ENCODE measurements at places on chromosomes 6 and 20.

DNA sequence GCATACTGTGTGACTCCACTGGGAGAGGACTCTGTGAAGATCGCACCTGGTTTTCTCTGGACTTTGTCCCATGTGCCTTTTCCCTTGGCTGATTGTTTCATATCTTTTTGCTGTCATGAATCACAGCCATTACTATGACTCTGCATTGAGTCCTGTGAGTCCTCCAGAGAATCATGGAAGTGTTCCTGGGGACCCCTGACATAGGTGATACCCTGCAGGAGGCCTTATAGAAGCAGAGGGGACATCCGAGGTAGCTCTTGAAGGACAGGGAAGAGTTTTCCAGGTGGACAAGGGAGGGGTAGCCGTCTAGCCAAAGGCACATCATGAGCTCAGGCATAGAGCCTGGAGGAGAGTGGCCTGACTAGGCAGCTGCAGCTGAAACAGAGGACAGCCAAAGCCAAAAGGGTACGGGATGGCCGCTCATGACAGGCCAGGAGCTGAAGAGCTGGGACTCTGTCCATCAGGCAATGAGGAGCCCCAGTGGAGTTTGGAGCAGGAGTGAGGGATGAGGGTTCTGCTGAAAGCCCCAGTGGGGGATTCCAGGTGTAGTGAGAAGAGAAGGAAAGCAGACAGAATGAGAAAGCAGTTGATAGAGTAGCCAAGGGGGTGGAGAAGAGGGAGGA, 86.6 kb upstream of the TOX2 start:
- DNase-seq, result no peak

DNA sequence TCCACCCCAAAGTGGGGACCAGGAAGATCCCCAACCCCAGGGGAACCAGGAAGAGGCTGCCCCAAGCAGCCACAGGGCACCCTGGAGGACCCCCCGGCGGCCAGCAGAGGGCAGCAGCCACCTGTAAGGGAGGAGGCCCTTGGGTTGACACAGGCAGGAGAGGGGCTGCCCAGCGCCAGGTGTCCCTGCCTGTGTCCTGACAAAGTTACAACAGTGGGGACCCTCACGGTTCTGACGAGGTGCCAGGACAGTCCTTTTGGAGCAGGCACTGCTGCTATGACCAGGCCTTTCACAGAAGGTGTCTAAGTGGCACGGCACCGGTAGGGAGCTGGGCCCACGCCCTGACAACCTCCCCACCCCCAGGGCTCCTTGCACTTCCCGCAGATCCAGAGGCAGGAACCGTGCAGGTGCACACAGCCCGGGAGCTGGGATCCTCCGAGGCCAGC, 176.7 kb downstream of the BMP7 start:
- no peak for DNase-seq

- no peak for DNase-seq
Observed at GRCh38 chr6:86888301-86888700, 49.0 kb upstream of the HTR1E start.

DNA sequence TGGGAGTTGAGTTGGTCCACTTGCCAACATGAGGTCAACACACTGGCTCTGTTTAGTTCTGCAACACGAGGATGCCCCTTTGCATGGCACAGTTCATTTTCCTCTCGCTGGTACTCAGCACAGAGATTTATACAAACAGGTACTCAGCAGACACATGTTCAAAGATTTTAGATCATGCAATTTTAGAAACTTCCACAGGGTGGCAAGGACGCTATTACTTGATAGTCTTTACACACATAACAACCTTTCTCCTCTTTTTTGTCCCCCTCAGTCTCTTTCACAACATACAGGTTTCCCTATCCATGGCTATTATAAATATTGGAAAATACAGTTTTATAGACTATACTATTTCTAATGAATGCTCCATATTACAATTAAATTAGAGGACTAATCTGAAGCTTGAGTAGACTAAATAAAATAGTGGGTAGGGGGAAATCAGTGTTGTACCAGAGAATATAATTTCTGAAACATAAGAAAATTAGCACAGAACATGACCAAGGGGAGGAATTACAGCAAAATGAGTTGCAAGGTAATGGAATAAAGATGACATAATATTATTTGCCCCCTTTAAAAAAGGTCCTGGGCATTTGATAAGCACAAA, 331.8 kb upstream of the BTBD3 start:
- DNase-seq, result no peak

- no peak for DNase-seq
Observed at GRCh38 chr6:136566007-136566487, 15.8 kb upstream of the MAP7 start.

DNA sequence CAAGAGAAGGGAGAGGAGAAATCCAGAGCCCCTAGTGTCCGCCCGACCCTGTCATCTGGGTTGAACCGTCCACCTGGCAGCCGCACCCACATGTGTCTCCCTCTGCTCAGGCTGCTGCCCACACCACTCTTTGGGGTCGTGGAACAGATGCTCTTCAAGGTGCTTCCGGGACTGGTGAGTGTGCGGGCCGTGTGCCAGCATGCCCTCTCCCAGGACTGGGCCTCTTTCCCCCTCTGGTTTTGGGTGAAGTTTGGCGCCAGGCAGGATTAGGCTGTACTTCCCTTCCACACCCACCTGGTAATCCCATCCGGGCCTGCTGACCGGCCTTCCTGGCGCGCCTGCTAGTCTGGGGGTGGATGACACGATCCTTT, 7.9 kb downstream of the BPIFB3 start:
- no peak for DNase-seq

- DNase-seq, result no peak
Observed at GRCh38 chr6:77290798-77291197, 172.5 kb downstream of the HTR1B start.

DNA sequence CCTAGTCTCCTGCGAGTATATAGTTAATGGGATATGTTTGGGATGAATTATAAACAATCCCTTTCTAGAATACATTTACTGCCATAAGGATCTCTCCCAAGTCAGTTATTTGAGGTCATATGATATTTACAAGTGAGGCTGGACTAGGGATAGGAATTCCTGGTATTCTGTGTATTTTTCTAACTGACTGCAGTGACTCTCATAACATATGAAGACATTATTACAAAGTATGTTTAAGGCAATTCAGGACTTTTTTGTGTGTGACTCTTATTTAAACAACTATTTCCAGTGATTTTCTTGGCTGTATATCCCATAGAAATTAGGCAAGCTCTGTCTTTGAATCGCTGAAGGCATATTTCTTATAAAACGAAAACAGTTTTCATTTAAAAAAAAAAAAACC, 18.4 kb upstream of the TNFAIP3 start:
- no peak for DNase-seq

- no peak for DNase-seq
Observed at GRCh38 chr6:162849269-162849668, 121.5 kb downstream of the PACRG start.

DNA sequence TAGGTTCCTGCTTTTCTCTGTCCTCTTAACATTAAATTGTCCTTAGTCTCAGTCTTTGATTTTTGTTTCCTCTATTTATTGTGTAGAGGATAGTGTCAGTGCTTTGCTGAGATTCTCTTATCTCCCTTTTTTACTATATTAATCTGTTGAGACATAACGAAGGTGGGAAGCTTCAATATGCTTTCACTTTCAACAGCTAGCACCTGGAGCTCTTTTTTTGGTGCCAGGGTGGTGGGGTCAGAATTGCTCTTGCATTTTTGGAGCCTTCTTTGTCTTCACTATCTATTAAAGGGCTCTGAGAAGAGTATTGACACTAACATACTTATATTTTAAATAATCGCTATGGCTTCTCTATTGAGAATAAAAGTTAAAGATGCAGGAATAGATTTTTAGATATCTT, 97.1 kb upstream of the EPHA7 start:
- DNase-seq, result no peak

DNA sequence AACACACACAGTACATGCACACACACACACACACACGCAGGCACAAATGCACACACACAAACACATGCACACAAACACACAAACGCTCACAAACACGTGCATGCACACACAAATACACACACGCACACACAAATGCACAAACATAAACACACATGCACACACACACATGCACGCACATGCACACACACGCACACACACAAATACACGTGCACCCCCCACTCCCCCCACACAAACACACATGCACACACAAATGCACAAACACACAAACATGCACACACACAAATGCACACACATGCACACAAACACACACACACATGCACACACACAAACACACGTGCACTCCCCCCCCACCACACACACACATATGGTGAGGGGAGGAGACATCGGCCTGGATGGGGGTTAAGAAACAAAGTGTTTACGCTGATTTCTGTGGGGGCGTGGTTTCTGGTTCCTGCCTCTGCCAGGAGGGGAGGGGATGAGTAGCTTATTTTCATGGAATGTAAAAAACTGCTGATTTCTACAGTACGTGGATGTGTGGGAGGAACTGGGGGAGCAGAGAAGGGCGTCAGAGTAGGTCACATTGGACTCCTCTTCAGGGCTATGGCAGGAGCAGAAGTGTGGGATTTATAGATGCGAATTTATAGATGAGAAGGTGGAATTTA, 607.2 kb downstream of the QKI start:
- DNase-seq, result no peak

GRCh38 chr6:113893866-113894265, 36.7 kb downstream of the MARCKS start:
- no peak for DNase-seq

DNA sequence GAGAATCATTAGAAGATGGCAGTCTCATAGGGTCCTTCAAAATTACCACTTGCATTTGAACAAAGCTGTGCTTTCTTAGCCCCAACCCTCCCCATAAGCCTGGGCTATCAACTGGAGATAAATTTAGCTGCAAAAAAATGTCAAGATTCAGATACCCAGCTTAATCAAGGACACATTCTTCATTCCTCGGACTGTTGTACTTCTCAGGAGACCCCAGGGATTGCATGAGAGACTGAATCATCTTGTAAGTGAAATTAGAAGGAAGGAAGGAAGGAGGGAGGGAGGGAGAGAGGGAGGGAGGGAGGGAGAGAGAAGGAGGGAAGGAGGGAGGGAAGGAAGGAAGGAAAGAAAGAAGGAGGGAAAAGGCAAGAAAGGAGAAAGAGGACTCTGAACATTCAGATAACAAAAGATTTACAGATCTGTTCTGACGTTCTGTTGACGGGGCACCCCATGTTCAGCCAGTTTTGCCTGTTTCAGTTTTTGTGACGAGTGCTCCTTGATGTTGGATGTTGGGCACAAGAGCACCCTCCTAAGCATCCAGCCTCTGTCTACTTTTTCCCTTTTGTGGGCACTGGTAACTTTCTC, 498.7 kb downstream of the PREX1 start:
- DNase-seq, result no peak

GRCh38 chr20:32560482-32560988, 24.6 kb downstream of the NOL4L start:
- no peak for DNase-seq

DNA sequence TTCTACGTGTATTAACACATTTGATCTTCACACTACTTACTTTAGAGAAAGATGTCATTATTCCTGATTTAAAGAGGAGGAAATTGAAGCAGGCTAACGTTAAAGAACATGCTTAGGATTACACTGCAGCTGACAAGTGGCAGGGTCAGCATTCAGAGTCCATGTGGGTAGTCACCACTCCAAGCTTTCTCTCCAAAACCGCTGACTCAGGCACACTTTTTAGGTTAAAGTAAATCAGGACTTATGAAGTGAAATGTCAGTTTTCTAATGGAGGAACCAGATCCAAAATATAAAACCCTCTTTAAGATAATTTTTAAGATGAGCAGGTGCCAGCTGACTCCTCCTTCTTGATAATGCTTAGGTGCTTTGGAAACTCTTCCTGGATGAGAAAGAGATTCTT, 75.4 kb downstream of the HTR1E start:
- DNase-seq, result no peak
